ENCODE measurements at places on chromosomes 11 and 22. TPM values are rescaled to one million over a fixed set of nuclear protein-coding genes. Genes with fewer than 3 reads are reported as not detected.

DNA sequence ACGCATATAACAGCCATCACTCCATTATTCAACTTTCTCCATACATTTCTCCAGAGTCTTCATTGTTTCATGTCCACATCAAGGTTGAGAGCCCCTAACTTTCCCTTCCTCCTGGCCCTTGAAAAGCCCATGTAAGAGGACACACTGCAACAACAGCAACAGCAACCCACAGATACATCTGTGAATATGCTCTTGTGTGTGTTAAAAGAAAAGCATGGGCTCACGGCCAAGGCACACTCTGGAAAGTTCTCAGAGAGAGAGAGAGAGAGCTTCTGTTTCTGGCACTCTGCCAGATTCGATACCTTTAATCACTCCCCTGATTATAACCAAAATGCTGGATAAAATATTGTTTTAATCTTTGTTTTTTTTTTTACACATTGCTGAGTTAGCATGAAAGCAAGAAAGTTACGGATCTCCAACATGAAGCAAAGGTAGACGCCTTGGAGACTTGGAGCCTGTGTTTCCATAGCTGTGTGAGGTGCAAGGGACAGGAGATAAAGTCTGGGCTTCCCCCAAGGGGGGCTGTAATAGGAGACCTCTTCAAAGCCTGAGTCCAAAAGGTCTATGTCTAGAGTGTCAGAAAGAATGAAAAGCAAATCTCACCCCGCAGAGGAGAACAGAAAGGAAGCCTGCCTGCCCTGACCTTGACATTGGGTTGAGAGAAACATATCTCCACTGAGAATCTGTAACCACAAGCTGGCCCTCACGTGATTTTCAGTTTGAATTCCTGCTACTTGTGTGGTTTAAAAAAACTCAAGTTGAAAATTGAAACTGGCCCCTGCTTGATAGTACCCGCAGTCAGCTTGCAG, 33.7 kb upstream of the MPPED1 start:
- no peak for DNase-seq

- DNase-seq: no peak
Observed at GRCh38 chr22:44913198-44913983, 96.4 kb downstream of the PHF21B start.

CD44 gene
- 175 TPM for polyA plus RNA-seq

PYGM gene
- 2.1 TPM for polyA plus RNA-seq

GRCh38 chr11:15933886-15934625, 422.3 kb downstream of the SOX6 start:
- DNase-seq: no peak

FAM180B gene
- not detected for polyA plus RNA-seq

DNA sequence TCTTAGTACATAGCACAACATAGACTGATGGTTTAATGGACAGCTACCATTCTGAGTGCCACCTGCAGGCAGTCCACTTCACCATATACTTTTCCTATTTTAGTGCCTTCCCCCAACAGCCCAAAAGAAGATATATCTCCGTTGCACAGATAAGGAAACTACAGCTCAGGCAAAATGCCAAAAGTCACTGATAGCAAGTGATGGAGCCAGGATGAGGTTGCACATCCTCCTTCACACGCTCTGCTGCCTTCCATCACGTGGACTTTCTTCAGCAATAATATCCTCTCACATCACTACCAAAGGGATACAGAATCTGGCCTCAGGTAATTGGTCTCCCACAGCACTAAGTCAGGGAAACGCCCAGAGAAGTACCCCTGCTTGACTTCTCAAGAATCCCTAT, 7.5 kb downstream of the TCF20 start:
- peak; percentile 30 for DNase-seq

BTG4 gene
- polyA plus RNA-seq: not detected

GRCh38 chr22:25351631-25352293, 132.3 kb downstream of the CRYBB2 start:
- DNase-seq: no peak

TUBA8 gene
- 0.86 TPM for polyA plus RNA-seq

DNA sequence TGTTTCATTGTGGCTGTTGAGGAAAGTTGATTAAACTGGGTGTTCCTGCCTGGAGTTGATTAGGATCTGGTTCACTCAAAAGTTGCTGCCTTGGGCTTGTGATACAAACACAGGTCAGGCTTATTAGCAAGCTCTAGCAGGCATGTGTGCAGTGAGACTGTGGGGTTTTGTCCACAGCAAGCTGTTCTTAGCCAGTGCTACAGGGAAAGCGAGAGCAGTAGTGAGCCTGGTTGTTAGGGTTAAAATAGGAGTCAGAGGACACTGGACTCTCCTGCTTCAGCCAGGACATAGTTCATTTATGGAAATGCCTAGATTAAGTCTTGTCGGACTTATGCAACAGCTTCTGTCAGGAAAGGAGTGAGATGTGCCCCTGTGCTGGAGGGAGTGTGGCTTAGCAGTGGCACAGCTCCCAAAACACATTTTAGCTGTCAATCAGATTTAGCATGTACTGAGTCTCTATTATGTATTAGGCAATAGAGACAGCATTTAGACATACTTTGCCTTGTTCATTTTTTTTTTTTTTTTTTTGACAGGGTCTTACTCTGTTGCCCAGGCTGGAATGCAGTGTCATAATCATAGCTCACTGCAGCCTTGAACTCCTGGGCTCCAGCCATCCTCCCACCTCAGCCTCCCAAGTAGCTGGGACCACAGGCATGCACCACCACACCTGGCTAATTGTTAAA, 8.7 kb downstream of the SNRPD3 start:
- no peak for DNase-seq

GRCh38 chr11:84566671-84567070, 1060.5 kb downstream of the DLG2 start:
- no peak for DNase-seq

- no peak for DNase-seq
Observed at GRCh38 chr11:119121811-119122124, 388 bp downstream of the HINFP start.

SCARF2 gene
- polyA plus RNA-seq: not detected

RBM4B gene
- polyA plus RNA-seq: 12.2 TPM

SCGB2A2 gene
- not detected for polyA plus RNA-seq

GRCh38 chr22:48842976-48843375, 984.7 kb downstream of the BRD1 start:
- DNase-seq: no peak

GRCh38 chr22:46425016-46425415, 89.5 kb downstream of the TRMU start:
- no peak for DNase-seq

LRRC32 gene
- not detected for polyA plus RNA-seq

- DNase-seq: no peak
Observed at GRCh38 chr11:36149538-36150242, 139.5 kb downstream of the COMMD9 start.

PLAAT5 gene
- polyA plus RNA-seq: not detected

IRAG1 gene
- polyA plus RNA-seq: 0.90 TPM

- no peak for DNase-seq
Observed at GRCh38 chr11:14304601-14305000, 54.4 kb downstream of the RRAS2 start.

- no peak for DNase-seq
Observed at GRCh38 chr11:2735053-2735589, 35.3 kb upstream of the KCNQ1OT1 start.

DNA sequence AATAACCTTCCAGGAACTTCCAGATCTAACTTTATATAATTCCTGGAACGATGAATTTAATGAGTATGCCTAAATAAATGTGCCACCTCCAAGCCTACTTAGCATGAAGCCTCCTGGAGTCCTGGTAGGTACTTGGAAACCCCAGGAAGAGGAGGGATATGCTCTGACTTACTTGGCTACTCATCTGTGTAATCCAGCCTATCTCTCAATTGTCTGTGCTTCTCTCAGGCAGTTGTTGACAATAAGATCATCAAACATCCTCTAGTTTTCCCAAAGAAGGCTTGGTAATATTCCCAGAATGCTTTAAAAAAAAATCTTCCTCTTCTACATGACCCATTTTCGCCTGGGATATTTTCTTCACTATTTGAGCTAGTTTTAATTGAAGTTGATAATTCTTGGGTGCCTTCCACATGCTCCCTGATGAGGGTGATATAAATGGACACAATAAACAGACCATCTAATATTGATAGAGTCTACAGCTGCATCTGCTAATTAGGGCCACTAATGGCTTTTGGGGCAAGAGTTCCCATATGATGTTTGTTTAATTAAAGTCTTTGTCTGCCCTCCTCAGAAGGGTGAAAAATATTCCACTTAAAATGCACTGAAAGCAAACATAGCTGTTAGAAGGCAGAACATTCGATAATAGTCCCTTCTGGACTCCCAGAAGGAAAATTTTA, 75.5 kb upstream of the RAB38 start:
- DNase-seq: no peak

GRCh38 chr11:57496109-57496820, 19.2 kb downstream of the SLC43A1 start:
- no peak for DNase-seq

- DNase-seq: no peak
Observed at GRCh38 chr22:19289475-19290161, 1.9 kb downstream of the CLTCL1 start.

HBE1 gene
- polyA plus RNA-seq: not detected

IGSF9B gene
- polyA plus RNA-seq: not detected

VSTM5 gene
- polyA plus RNA-seq: not detected

OR51B2 gene
- polyA plus RNA-seq: not detected

DNA sequence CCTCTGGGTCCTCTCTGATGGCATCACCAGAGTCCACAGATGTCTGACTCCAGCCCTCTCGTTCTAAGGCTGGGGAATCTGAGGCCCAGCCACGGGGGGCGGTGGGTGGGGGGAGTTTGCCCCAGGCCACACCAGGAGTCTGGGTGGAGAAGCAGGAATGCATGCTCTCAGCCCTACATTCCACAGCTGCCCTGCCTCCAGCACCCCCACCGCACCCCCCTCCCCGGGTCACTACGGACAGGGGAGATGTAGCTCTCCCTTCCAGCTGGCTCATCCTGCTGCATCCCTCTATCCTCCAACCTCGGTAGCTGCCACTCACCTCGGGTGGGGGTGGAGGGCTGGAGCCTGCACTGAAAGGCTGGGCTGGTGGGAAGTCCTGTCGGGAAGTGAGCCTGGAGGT, 2.3 kb upstream of the PVALB start:
- no peak for DNase-seq

DNA sequence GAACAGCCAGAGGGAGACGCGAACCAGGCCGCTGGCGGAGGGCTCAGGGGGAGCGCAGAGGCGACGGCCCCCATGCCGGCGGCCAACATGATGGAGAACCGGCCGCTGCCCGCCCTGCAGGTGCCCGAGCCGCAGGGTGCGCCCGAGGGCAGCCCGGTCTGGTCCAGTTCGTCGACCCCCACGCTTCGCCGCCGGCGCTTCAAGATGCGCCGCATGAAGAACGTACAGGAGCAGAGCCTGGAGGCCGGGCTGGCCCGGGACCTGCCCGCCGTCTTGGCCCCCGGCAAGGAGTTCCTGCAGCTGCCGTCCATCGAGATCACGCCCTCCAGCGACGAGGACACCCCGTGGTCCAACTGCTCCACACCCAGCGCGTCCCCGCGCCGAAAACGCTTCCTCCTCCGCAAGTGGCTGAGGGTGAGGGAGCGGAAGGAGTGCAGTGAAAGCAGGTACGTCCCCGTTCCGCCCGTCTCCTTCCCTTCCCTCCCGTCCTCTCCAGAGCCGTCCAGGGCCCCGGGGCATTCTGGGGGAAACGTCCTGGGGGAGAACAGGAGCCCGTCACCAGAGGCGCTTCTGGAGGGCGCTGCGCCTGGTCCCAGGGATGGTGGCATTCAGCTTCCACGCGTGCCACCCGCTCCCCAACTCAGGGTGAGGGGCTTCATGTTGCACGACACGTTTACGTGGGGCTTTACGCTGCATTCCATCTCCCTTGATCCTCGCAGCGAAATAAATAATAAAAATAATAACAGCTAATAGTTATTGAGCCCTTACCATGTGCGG, 840 bp downstream of the GRAMD1B start:
- DNase-seq: peak; percentile 7

KBTBD3 gene
- 7.4 TPM for polyA plus RNA-seq

- no peak for DNase-seq
Observed at GRCh38 chr11:84289381-84289906, 1003.3 kb upstream of the CCDC90B start.

- DNase-seq: no peak
Observed at GRCh38 chr11:94558932-94559331, 8.2 kb upstream of the PIWIL4 start.

DNA sequence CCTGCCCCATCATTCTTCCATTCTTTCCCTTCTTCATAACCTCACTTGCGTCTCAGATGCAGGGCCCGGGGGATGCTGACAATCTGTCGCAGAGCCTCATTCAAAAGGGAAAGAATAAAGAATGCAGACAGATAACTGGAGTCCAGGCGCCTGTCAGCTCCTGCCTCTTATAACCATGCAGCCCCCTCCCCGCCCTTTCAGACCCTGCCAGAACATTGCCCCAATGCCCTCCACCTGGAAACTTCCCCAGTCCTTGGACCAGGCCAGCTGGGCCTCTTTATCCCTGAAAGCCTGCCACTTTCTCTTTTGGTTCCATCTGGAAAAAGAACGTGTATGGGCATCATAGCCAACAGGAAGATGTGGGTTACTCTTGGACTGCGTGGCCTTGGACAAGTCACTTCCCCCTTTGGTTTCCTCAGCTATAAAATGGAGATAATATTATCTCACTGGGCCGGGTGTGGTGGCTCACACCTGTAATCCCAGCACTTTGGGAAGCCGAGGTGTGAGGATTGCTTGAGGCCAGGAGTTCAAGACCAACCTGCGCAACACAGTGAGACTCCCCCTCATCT, 2.1 kb upstream of the TCF20 start:
- DNase-seq: no peak

GRCh38 chr11:63705526-63705925, 24.2 kb downstream of the RTN3 start:
- no peak for DNase-seq

DNA sequence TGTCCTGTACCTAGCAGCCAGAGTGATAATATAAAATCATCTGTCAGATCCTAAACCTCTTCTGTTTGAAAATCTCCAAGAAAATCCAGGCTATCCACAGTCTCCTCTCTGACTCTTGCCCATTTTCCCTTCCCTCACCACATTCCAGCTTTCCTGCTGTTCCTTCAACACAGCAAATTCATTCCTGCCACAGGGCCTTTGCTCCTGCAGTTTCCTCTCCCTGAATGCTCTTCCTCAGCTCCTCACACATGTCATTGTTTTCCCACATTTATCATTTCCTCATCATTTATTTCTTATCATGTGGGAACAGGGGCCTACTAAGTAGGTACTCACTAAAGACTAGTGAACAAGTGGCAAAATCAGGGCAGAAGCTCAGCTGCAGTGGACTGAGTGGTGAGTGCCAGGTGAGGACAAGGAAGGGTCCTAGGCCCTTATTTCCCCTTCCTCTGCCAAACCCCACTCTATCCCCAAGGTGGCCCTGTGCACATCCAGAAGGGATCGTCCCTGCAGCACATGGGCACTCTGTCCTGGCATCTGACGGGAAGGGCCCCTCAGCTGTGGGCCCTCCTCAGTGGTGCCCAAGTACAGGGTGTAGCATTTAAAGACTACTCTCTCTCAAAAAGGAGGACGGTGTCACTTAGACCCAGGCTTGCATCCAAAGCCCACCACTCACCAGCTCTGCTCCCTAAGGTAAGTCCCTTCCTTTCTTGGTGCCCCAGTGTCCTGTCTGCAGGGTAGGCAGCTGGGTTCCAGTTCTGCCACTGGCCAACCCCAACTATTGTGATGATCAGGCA, 2.0 kb downstream of the LRRC32 start:
- no peak for DNase-seq

CASP1 gene
- 96.3 TPM for polyA plus RNA-seq

GRCh38 chr11:121238956-121239355, 53.6 kb upstream of the SC5D start:
- no peak for DNase-seq

GRCh38 chr22:47310601-47311000, 548.2 kb downstream of the TBC1D22A start:
- DNase-seq: no peak

GRCh38 chr11:19460718-19461405, 220.1 kb upstream of the E2F8 start:
- DNase-seq: no peak
